ENCODE measurements at places on chromosomes 3 and 15.

GRCh38 chr15:90362936-90363212, 10.8 kb downstream of the ZNF774 start:
- no peak for DNase-seq

DNA sequence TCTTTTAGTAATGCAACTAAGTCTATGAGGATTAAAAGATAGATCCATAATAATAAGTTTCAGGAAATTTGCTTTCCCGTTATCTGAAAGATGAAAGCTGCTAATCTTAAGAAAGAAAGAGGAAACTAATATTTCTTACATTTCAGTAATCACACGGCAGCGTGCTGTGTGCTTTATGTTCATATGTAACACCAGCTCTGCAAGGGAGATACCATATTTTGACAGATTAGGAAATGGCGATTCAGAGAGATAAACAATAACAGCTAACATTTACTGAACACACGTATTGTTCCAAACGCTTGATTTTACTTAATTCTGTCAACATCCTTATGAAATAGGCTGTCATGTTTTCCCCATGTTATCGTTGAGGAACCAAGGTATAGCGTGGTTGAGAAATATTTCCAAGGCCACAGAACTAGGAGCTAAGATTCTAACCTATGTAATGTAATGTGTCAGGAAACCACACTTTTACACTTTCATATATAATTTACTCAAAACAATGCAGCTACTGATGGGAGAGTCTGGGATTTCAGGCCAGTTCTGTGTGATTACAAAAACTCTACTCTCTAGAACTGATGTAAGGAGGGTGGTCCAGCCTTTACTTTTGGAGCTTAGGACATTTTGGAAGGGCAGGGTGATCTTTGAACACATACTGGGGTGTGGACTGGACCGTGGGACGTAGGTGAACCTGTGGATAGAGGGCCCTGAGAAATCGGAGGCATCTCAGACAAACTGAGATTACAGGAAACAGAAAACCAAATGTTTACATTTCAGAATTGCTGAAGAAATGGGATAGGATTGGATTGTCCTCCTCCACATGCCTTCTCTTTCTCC, 100.6 kb downstream of the IL1RAP start:
- no peak for DNase-seq

DNA sequence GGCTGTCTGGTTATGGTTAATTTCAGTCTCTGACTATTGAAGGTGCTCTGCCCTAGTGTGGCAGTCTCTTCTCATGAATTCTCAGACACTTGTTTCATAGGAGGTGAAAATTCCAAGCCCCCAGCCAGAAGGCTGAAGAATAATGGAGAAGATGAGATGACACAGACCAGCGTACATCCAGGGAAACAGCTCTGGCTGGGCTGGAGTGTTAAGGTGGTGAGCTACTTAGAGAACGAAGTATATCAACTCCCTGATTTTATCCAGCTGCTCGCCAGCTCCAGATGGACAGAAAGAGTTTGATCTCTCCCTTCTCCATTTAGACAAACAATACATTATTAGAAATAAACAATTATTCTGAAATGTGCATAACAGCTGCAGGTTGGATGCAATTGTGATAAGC, 494.5 kb upstream of the RGMA start:
- DNase-seq: no peak

DNA sequence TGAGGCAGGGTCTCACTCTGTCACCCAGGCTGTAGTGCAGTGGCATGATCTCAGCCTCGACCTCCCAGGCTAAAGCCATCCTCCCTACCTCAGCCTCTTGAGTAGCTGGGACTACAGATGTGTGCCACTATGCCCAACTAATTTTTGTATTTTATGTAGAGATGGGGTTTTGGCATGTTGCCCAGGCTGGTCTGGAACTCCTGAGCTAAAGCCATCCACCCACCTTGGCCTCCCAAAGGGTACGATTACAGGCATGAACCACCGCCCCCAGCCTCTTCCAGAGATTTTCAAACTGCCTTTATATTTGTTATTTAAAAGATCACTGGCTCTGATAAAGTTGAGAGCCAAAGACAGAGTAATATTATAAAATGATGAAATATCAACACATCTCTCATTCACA, 37.3 kb downstream of the BSN start:
- DNase-seq: no peak

DNA sequence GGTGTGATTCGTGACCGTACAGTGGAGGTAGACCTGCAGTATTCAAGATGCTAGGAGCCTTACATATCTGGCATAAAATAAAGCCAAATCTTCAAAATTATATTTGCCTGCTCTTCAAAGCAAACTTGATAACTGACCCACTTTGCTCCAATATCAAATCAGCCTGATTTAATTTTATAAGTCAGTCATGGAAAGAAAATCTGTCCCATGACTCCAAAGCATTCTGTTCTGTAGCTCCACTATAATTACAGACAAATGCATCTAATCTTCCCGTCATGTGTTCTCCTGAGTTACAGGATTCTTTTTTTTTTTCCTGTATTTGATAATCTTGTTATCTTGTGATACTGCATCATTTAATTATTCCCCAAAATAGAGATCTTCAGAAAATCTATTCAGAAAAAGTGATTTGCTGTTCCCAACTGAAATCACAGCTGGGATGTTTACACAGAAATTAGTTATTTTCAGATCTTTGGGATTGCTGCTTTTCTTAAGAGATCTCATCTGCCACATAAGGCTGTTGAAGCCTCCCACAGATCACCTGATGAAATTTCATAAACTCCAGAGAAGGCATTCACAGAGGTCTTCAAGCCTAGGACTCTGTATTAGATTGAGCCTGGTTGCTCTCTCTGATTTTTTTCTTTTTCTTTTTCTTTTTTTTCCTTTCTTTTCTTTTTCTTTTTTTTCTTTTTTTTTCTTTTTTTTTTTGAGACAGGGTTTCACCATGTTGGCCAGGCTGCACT, 27.2 kb downstream of the TIMP4 start:
- no peak for DNase-seq

- no peak for DNase-seq
Measured at GRCh38 chr3:48372862-48373435, 930 bp downstream of the FBXW12 start.

- no peak for DNase-seq
Measured at GRCh38 chr15:81304226-81304625, 19.7 kb downstream of the STARD5 start.

GRCh38 chr3:46812237-46812791, 50.9 kb downstream of the MYL3 start:
- peak; percentile 60 for DNase-seq

DNA sequence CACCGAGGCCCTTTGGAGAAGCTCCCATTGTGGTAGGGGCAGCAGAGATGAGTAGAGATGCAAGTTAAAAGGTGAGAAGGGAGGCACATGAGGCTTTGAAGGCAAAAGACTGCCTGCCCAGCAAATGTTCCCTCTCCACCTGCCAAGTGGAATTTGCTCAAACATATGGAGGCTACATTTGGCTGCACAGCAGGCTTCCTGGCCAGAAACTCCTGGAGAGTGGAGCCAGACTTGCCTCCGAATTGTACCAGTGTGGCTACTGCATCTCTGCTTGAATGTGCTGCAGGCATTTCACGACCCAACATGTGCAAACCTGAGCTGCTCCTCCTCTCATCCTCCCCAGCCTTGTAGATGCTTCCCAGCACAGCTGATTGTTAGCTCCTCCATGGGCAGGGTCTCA, 229.2 kb downstream of the ZNF621 start:
- no peak for DNase-seq

DNA sequence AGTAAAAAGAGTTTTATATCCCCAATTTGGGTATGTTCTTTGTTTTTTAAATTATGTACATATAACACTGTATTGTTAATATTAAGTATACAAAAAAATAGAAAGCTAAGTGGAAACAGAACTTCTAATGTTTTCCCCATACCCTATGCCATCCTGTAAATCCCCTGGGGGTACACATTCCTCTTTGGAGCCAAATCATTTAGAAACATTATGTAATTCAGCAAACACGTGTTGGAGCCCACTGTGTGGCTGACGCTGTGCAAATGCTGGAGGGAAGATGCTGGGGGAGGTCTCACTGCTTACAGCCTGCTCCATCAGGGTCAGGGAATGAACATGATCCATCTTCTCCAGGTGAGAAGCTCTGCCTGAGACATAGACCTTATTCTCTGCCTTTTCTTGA, 52.8 kb downstream of the CRTC3 start:
- no peak for DNase-seq

DNA sequence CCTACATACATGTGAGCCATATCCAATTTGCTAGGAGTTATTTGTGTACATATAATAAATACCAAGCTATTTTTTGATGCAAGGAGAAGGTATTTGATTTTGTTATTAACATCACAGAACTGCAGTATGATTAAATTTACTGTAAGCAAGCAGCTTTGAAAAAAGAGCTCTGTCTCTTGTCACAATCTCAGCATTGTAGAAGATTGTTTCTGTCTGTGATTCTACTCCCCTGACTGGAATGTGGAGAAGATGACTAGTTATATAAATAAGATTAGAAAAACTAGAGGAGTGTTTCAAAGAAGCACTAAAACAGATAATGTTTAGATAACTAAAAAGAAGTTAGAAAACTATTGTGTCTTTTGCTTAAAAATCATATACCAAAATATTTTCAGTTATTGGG, 17.1 kb upstream of the DCBLD2 start:
- DNase-seq: no peak

DNA sequence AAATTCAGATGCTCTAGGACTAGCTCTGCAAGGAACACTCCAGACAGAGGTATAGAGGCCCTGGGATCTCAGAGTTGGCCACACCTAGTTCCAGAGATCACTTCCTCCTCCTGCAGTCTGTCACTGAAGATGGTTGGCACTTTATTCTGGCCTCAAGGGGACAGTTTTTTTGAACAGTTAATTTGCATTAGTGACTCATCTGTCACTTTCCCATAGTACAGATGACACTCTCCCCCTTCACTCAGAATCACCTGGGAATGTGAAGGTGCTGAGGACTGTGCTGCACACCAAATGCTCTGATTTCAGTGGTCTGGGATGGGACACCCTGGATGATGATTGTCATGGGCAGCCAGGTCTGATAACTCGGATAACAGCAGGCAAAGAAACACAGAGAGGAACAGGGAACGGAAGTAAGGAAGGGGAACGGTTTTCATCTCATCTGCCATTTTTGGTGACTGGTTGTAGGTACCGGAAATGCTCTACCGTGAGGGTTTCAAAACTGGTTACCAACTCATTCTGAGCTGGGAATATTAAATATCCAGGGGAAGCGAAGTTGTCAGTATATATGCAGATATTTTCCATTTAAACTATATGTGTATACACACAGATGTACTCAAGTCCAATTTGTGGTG, 232.5 kb upstream of the ST8SIA2 start:
- DNase-seq: no peak

- no peak for DNase-seq
Measured at GRCh38 chr15:57527382-57528091, 64.2 kb upstream of the MYZAP start.

- DNase-seq: no peak
Measured at GRCh38 chr3:189797103-189797750, 166.0 kb downstream of the TP63 start.

DNA sequence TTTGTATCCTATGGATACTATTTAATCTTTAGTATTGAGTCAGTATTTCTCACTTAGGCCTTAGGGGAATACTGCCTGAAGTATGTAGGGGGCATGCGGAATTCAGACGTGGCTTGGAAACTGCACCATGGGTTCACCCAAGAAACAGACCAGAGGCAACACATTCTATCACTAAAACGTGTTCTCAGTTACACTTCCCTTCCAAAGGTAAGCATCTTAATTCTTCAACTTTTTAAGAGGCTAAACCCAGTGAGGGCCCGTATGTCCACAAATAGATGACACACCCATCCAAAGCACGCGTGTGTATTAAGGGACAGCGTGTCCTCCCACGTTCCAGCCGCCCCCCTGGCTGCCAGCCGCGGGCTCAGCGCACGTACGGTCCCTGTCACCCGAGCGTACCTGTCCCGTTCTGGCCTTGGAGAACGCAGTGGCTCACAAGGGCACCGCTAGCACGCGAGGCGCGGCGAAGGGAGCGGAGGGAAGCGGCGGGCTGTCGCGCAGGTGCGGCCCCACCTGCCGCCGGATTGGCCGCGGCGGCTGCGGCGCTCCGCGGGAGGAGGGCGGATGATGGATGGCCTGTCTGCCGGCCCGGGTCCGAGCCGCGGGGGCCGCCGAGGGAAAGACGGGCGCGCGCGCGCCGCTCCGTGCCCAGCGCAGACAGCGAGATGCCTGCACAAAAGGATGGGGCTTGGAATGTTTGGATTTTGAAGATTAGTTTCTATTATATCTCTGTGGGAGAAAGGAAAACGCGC, 1003.9 kb upstream of the NR2F2 start:
- DNase-seq: no peak

DNA sequence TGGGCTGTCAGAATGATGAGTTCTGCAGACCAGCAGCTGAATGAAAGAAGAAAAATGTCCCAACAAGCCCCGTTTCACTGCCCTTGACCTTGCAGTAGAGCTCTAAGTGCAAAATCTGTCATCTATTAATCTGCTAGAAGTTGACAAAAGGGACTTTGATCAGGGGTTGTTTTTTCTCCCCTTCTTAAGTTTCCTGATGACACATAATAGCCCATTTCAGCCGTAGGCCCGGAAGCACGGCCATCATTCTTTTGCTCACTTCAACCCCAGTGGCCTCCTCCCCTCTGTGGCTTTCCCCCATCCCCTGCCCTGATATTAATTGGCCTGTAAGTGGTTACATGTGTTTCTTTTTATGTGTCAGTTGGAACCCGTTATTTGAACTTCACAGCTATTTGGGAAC, 298.9 kb downstream of the RPLP1 start:
- no peak for DNase-seq

- DNase-seq: no peak
Measured at GRCh38 chr15:34359416-34359815, 7.6 kb downstream of the LPCAT4 start.

- no peak for DNase-seq
Measured at GRCh38 chr3:52021489-52022268, 26.0 kb upstream of the RPL29 start.

- peak; percentile 92 for DNase-seq
Measured at GRCh38 chr3:122793568-122794416, at the start of gene HSPBAP1. Gene HSPBAP1 (minus strand): TSS chr3:122793831. CDS start chr3:122793680, 151 bp downstream.

DNA sequence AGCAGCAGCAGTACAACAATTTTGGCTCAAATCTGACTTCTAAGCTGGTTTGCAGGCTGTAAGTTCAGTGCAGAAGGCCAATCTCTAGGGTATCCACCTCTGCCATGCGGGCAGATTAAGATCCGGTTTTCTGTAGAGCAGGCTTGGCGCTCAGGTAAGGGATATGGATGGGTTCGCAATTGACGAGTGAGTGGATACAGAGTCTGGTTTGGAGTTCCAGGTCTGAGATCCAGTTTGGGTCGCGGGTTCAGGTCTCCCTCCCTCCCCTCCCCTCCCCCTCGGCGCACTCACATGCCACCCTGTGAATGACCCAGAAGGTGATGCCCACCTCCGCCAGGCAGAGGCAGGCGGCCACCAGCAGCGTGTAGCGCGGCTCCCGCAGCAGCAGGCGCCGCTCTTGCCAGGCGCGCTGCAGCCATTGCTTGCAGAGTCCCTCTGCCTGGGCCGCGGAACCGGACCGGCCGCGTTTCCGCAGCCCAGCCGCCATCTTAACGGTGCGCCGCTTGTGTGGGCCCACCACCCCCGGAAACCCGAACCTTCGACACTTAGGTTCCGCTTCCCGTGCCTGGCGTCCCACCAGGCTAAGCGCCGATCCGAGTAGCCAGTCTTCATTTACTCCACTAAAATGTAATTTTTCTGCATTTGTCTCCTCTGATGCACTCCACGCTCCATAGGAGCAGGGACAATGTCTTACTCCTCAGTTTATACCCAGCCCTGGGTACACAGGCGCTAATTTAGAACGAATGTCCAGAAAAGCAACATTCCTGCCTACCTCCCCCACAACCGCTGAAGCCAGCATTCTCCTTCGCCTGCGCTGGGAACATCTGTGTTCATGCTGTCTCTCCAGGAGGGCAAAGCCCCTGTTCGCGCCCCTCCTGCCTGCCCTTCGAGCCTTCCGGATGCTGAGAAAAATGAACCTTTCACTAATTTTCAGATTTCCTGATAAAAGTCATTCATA, at the start of gene ALG3:
TSS of gene ALG3 (minus strand) at position 509 of the 958 bp plus-strand sequence. CDS start at position 487, 22 bp downstream.
- DNase-seq: peak; percentile 85

All from breast epithelium (tissue), 4 donors.